ENCODE measurements at places on chromosomes 5 and 9.

DNA sequence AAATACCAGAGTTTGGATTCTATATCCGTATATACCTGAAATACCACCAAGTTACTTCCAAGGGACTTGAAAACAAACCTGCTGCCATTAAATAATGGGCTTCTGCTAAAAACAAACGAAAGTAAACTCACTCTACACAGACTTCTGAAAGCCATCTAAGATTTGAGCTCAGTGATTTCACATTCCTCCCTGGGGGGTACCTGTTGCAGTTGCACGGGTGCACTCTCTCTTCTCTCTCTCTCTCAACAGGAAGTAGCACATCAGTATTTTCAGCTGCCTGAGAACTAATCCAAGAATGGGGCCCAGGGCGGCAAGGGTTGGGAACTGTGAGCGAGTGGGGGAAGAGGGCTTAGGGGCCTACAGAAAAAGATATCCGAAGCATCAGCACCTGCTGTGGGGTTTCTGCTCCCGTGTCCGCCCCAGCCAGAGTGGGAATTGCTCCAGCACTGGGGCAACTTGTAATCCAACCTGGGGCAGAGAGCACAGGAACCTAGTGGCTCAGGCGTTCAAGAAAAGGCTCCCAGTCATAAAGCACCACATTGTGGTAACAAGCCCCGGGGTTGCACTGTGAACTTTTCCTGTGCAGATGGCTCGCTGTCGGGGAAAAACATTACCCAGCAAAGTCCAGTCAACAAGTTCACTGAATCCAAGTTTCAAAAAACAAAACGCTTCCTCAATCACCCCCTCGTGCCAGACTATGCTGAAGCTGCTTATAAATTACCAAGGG is 99.8 kb downstream of the EFNA5 start:
- DNase-seq = no peak

DNA sequence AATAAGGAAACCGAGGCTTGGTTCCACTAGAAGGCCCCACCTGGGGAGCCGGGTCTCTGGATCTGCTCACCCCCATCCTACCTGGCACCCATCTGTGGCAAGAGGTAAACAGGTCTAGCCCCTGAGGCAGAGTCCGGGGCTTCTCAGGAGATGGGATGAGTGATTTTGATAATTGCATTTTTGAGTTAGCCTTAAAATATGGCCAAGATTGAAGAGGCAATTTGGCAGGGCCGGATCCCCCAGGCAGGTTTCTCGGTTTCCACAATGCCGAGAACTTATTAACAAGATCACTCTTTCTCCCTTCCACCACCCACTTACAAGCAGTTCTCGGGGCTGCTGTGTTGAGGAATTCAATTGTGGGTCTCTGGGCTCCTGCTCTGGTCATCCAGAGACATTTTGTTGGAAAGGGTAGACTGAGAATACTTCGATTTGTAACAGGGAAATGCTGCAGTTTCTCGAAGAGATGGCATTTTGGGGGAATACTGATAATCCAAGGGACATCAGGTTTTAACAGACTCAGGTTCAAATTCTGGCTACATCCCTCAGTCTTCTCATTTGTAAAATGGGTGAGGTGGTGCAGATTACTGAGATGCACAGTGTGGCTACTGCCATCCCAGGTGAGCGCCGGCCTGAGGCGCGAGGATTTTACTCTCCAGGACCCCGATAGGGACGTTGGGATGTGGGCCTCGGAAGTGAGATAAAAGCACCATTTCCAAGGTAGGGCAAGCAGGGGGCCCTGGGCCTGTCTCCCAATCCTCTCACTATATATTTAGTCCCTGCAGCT is 194.2 kb downstream of the CDK5RAP2 start:
- no peak for DNase-seq

DNA sequence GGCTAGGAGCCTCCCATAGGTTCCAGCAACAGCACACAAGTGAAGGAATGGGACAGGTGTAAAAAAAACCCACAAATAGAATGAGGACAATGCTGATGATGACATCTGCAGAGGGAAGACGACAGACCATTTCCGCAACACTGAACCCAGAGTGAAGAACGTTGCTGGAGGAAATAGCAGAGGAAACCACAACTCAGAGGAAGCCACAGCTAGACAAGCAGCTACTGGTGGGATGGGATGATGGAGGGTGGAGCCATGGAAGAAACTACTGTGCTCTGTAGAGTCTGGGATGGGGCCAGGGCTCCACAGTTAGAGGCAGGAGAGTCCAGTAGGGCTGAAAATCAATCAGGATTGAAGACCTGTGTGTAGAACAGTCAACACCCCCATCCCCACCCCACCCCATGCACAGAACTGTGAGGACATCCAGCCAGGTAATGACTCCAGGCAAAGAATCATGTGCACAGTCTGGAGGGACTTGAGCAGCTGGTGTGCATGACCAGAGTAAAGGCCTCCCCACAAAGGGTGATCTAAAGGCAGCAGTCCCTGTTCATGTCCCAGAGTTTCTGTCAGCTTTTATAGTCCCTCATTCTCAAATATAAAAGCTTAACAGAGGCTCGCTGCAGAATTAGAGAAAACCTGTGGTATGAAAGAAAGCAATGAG is 65.2 kb upstream of the SPIN1 start:
- no peak for DNase-seq

DNA sequence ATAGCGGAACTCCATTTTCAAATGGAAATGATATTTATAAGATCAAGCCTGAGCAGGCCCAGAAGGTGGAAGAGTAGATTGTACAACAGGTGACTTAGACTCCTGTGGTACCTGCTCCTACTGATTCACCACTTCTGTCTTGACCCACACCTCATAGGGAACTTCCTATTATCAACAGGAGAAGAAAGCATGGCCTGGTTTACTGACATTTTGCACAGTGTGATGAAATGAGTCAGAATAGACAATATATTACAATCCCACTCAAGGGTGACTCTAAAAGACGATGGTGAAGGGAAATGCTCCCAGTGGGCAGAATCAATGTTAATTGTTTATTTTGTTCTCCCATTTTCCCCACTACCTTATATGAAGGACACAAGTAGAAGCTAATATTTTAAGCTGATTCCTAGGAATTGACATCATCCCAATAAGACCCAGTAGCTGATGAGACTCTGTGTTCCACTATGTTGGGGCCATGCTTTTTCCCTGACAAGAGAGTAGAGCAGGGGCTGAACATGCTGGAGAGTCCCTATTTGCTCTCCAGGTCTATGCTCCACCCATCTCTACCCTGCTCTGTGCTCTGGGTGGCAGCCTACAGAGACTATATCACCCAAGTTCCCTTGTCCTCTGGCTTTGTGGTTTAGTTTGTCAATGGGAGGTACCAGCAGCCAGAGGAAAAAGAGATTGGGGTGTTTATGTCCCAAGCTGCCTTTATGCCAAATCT is 163.4 kb upstream of the FSTL4 start:
- DNase-seq = no peak

GRCh38 chr5:66769839-66770617 is 173.8 kb downstream of the MAST4 start:
- DNase-seq = peak; percentile 15

- no peak for DNase-seq
Measured at GRCh38 chr9:128128836-128129590, 1.5 kb upstream of the PTGES2 start.

DNA sequence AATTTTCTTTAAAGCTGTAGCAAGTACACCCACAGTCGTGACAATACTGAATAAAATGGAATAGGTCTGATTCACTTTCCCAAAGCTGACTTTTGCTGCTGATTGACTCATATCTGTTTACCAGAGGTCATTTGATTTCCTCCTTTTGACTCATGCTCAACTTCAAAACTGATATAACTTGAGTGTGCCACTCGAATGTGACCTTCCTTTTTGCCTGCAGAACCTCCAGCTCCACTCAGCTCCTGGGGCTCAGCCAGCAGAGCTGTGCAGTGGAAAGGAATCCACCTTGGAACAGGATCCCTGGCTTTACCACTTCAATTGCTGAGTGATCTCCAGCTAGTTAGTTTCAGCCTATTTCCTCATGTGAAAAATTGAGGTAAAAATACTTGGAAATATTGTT is 84.1 kb downstream of the FEM1C start:
- no peak for DNase-seq

DNA sequence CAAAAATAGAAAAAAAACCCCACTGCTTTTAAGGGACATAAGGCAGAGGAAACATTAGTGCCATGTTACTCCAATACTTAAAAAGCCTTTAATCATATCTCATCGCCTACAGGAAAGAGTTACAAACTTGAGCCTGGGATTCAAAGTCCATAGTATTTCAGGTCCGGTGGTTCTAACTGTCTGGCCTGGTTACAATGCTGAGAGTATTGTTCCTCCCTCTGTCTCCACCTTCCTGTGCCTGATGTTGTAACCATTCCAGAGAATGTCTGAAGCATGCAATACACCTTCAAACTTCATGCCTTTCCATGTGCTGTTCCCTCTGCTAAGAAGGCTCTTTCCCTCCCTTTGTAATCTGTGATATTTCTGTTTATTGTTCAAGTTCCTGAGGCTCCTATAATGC is 41.6 kb upstream of the SLC36A2 start:
- DNase-seq = no peak

DNA sequence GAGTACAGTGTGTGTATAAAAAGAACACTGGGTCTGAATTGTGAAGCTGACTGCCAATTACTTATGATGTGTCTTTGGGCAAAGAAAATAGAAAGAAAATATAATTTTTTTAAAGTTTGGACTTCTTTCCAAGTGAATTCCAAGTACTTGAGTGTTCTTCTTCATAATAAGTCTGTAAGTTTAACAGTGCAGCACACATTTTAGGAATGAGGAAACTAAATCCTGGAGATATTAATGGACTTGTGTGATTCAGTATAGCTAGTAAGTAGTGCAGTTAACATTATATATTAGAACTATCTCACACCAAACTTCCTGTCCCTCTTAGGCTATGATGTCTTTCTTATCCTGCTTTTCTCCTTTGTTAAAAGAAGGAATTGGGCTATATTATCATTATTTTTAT is 1953.8 kb downstream of the MAT2B start:
- no peak for DNase-seq

DNA sequence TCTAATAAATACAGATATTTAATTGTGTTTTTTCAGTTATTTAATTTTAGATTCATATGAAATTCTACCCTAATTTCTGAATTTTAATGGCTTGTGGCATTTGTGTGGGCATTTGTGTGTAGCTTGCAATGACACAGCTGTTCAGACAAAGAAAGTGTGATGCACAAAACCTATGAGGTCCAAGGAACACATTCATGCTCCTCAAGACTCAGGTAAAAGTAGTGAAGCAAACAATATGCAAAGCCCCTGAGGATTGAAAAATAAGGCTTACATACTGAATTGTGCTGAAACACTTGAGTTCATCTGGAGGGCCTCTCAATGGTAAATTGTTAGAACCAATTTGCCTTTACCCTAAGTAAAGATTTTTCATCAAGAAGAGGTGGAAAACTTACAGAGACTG is 28.1 kb downstream of the IL7R start:
- no peak for DNase-seq

DNA sequence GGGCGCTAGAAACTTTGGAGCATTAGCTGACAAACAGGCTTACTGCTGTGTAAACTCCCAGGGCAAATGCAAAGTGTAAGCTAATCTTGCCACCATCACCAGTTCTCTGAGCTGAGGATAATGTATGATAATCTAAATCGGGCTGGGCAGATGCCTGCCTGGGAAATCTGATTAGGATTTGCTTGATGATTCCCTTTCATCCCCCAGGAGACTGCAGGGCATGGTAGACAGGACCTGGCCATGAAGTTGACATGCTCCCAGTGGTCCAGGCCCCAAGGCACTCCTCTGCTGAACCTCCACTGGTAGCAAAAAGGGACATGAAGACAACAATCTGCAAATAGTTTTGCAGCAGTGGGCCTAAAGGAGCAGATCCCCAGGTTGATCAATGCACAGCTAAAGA is 317.5 kb downstream of the SPOCK1 start:
- no peak for DNase-seq

DNA sequence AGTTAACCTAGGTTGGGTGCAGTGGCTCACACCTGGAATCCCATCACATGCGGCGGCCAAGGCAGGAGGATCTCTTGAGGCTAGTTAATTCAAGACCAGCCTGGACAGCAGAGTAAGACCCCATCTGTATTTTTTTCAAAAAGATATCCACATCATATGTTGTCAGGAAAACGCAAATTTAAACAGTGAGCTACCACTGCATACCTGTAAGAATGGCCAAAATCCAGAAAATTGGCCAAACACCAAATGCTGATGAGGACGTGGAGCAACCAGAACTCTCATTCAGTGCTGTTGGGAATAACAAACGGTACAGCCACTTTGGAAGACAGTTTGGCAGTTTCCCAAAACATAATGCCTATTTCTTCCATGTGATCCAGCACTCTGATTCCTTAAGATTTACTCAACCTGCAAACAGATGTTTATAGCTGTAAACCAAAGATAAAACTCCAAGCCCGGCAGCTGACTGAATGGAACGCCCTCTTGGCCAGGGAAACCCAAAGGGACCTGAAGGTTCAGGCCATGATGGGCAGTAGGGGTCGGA is 12.4 kb downstream of the CEL start:
- DNase-seq = no peak

DNA sequence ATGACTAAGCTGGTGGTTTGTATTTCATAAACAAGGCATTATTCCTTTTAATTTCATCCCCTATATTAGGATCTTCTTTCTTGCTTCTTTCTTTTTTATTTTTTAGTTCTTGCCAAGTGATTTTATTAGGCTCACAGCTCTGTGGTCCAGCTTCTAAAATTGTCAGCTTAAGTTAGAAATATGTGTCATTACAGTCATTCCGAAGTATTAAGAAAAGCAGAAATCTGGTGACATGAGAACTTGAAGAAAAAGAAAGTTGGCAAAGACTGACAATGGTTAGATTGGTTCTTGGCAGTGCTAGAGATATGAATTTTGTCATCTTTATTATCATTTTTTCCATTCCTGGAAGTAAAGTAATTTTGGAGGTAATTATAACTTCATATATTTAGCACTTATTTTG is 166.5 kb upstream of the PRR16 start:
- no peak for DNase-seq

- DNase-seq = no peak
Measured at GRCh38 chr5:109656829-109657228, 32.9 kb upstream of the MAN2A1 start.

Data from uterus (tissue), 4 donors.